Karpas-422 (cell line): ENCODE measurements at places on chromosomes 16 and 17. TPM values are rescaled to one million over a fixed set of nuclear protein-coding genes. Genes with fewer than 3 reads are reported as not detected.
A peak's percentile ranks its signal among the peaks of the same experiment; 100 is the strongest.

SPEM3 gene
- total RNA-seq: not detected in 2 replicates

C16orf46 gene
- total RNA-seq: 0.22 TPM in 1 of 2 replicates, not detected in the other

DHRS7C gene
- not detected in 2 replicates for total RNA-seq

NOL3 gene
- 0.15 and 1.8 TPM in 2 replicates for total RNA-seq

ZSCAN10 gene
- total RNA-seq: not detected in 2 replicates

GRCh38 chr16:9953908-9954570 lies 228.2 kb downstream of the GRIN2A start:
- H3K27ac ChIP-seq: no peak overlapping the region
- no peaks in the 10 kb centered on the region for H3K4me1 ChIP-seq
- H3K27me3 ChIP-seq: no peaks in the 10 kb centered on the region

GRCh38 chr17:29368926-29369325 lies 21.2 kb upstream of the TAOK1 start:
- H3K4me3 ChIP-seq: no peak overlapping the region
- no peak overlapping the region for H3K27ac ChIP-seq
- H3K4me1 ChIP-seq: peaks cover 12% of the 10 kb centered on the region
- H3K27me3 ChIP-seq: no peaks in the 10 kb centered on the region
- no peaks in the 10 kb centered on the region for H3K36me3 ChIP-seq

GRCh38 chr16:49472598-49472997 lies 99.0 kb downstream of the C16orf78 start:
- no peaks in the 10 kb centered on the region for H3K36me3 ChIP-seq
- no peaks in the 10 kb centered on the region for H3K27me3 ChIP-seq
- peak overlapping the region; percentile 20; the same call in 1 of the 2 replicates for H3K27ac ChIP-seq
- H3K4me1 ChIP-seq: peaks cover 79% of the 10 kb centered on the region

DNA sequence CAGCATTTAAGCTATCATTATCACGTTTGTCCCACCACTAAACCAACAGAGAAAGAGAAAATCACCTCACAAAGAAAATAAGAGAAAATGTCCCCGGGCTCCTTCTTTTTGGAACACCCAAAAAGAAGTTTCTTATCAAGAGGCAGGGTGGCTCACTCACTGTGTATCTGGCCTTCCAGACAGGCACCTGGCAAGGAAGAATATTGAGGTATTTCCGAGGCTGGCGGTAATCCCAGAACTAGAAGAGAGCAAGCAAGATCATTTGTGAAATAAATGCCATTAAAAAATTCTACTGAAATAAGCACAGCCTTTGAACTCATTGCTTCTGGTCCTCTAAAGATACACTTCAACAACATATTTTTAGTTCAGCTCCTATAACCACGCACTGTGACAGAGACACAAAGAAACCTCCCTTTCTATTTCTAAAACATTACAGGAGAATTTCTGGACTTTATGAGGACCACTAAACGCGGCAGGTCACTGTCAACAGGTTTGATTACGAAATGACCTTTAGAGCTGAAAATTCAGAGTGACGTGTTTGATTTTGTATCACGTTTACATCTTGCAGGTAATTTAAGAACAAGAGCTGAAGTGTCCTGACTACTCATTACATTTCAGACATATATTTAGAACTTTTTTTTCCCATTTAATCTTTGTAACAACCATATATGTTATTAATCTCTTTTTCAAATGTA lies 61.0 kb downstream of the WDR59 start:
- no peaks in the 10 kb centered on the region for H3K36me3 ChIP-seq
- no peak overlapping the region for H3K27ac ChIP-seq
- no peak overlapping the region for H3K4me3 ChIP-seq
- H3K4me1 ChIP-seq: no peaks in the 10 kb centered on the region

- DNase-seq: no peak
- no peak overlapping the region for H3K27ac ChIP-seq
- no peaks in the 10 kb centered on the region for H3K36me3 ChIP-seq
- H3K4me1 ChIP-seq: peaks cover 1% of the 10 kb centered on the region
Measured at GRCh38 chr17:80095038-80095843, 6.1 kb upstream of the GAA start.

DNA sequence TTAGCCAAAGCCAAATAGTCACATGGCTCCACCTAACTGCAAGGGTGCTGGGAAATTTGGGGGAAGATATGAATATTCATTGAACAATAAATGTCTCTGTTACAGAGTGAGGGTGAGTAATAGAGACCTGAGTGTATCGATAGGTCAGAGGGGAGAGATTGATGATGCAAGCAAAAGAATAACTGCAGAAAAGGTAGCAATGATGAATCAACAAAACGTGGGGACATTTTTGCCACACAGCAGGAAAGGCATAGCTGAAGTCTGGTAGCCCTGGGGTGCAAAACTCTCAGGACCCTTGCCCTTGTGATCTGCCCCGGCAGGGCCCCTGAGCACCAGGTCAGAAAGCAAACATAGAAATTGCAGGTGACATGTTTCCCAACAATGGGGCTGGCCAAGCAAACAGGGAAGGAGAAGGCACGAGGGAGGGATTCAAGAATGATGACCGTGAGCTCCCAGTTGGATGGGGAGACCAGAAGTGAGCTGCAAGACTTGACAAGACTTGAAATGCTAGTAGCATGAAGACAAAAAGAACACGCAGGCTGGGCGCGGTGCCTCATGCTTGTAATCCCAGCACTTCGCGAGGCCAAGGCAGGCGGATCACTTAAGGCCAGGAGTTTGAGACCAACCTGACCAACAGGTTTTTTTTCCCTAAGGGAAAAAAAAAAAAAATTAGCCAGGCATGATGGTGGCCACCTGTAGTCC lies 12.7 kb upstream of the HERPUD1 start:
- H3K4me3 ChIP-seq: no peak overlapping the region
- peaks cover 20% of the 10 kb centered on the region for H3K4me1 ChIP-seq
- no peaks in the 10 kb centered on the region for H3K27me3 ChIP-seq
- no peak overlapping the region for H3K27ac ChIP-seq
- H3K36me3 ChIP-seq: no peaks in the 10 kb centered on the region

DNA sequence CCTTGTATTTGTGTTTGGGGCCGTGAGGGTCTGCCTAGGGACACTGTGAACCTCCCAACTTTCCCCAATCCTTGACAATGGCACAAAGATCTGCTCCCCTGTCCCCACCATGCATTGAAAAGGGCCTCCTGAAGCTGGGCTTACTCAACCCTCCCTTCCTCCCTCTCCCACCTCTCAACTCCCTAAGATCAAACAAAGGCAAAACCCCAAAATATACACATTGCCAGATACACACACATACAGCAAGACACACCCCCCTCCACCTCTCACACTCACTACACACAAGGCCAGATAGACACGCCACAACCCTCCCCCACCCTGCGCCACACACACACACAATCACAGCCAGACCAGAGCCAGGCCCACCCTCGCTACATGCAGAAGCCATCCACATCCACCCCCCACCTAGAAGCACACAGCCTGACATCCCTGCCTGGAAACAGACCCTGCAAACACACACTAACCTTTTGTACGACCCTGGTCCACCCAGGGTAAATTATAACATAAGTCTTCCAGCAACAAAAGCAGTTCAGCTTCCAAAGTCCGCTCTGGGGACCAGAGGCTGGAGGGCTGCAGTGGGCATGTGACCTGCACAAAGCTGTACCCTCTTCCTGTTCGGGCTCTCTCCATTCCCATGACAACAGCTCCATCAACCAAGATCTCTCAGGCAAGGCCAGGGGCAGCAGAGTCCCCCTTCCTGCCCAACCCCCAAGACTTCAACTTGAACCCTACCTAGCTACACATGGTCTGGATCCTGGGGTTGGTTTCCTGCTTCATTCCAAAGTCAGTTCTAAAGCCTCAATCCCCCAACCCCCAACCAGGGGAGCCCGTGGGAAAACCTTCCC lies 1.9 kb downstream of the PCGF2 start:
- H3K4me3 ChIP-seq: peak overlapping the region; percentile 74
- no peaks in the 10 kb centered on the region for H3K36me3 ChIP-seq

- DNase-seq: no peak
- H3K27me3 ChIP-seq: no peaks in the 10 kb centered on the region
- no peaks in the 10 kb centered on the region for H3K4me1 ChIP-seq
- H3K4me3 ChIP-seq: no peak overlapping the region
Measured at GRCh38 chr16:85781695-85782370, 17.5 kb downstream of the EMC8 start.

DNA sequence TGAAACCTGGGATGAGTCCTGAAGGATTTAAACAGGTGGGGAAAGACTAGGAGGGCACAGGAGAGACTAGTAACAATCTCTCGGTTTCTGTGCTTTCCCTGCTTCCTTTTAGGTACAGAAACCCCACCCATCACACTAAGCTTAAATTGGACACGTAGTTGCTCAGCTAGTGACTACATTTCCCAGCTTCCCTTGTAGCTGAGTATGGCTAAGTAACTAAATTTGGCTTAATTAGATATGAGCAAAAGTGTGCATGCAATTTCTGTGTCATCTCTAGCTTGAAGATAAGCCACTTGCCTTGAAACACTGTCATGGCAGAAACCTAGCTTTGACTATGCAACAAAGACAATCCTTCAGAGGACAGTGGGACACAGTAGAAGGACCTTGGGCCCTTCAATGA lies 36.5 kb downstream of the CACNG1 start:
- peaks cover 5% of the 10 kb centered on the region; the same call in 1 of the 2 replicates for H3K36me3 ChIP-seq
- no peak overlapping the region for H3K4me3 ChIP-seq
- no peaks in the 10 kb centered on the region for H3K27me3 ChIP-seq
- no peak overlapping the region for H3K27ac ChIP-seq
- peaks cover 8% of the 10 kb centered on the region for H3K4me1 ChIP-seq
- DNase-seq: no peak

DNA sequence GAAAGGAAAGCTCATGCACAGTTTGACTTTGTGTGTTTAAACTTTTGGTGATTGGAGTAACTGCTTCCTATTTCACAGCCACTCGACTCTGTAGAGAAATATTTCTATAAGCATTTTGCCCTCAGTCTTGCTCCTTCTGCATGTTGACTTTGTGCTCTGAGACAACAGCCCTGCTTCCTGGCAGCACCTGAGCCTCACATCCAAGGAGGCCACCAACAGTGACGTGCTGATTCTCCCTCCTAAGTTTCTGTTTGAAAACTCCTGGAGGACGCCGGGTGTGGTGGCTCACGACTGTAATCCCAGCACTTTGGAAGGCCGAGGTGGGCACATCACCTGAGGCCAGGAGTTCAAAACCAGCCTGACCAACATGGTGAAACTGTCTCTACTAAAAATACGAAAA lies 23.9 kb upstream of the WSB1 start:
- H3K4me3 ChIP-seq: no peak overlapping the region
- no peaks in the 10 kb centered on the region for H3K27me3 ChIP-seq
- no peak for DNase-seq
- H3K36me3 ChIP-seq: no peaks in the 10 kb centered on the region
- no peak overlapping the region for H3K27ac ChIP-seq

DNA sequence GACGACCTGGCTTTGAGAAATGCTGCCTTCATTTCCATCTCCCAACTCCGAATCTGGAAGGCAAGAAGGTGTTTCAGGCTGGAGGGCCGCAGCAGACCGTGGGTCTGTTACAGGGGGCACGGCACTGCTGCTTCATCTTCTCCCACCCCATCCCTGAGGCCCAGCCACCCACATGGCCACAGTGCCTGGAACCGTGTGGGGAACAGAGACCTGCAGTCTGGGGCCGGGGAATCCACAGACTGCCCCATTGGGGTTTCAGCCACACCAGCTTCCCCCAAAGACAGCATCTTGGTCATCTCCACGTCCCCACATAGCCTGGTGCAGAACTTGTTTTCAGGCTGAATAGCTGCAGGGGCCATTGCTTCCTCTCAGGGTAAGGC lies 74.2 kb downstream of the MRC2 start:
- H3K27me3 ChIP-seq: no peaks in the 10 kb centered on the region
- peaks cover 36% of the 10 kb centered on the region for H3K4me1 ChIP-seq
- no peak for DNase-seq
- no peaks in the 10 kb centered on the region for H3K36me3 ChIP-seq
- no peak overlapping the region for H3K27ac ChIP-seq

DNA sequence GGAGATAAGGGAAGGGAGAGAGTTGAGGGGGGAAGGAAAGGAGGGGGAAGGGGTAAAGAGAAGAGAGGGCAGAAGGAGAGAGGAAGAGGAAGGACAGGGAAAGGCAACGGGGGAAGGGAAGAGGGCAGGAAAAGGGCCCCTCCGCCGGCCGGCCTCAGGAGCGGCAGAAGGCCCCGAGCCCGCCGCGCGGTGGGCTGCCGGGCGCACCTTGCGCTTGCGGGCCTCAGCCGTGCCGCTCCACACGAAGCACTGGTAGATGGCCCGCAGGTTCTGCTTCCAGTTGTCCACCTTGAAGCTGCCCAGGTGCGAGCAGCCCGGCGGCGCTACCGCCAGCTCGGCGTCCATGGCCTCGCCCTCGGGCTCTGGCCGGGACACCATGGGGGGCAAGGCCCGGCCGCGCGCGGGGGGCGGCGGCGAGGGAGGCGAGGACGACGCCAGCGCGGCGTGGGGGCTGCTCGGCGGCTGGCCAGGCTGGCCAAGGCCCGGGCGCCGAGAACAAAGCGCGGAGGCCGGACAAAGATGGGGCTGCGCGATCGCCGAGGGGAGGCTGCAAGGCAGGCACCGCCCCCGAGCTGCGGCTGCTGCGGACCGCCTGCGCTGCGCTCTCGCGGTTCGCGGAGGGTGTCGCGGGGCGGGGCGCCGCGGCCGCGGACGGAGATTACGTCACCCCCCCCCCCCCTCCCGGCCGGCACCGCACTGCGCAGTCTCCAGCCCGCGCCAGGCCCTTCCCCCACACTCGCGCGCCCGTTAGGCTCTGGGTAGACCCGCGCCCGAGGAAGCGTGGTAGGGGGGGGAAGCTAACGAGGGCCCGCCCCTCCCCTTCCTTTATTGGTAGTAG lies at the start of gene USP22:
Gene USP22, minus strand, starts transcription at position 554 of the 838 bp plus-strand sequence. Its CDS starts 176 bp downstream, at position 378.
- peaks cover 48% of the 10 kb centered on the region for H3K4me1 ChIP-seq
- peak within 1 kb of the TSS; percentile 93 for H3K27ac ChIP-seq
- peaks cover 7% of the 10 kb centered on the region; the same call in 1 of the 2 replicates for H3K36me3 ChIP-seq

- no peak overlapping the region for H3K27ac ChIP-seq
- peaks cover 40% of the 10 kb centered on the region for H3K4me1 ChIP-seq
- H3K4me3 ChIP-seq: no peak overlapping the region
- no peaks in the 10 kb centered on the region for H3K36me3 ChIP-seq
Measured at GRCh38 chr17:1190751-1191331, 11.1 kb upstream of the ABR start.

- H3K27ac ChIP-seq: no peak overlapping the region
- no peak for DNase-seq
- no peak overlapping the region for H3K4me3 ChIP-seq
- H3K36me3 ChIP-seq: no peaks in the 10 kb centered on the region
- 0 out of 2 replicates have a peak, but pooled peaks cover 2% of the 10 kb centered on the region for H3K27me3 ChIP-seq
Measured at GRCh38 chr17:65741710-65742109, 180.3 kb upstream of the AXIN2 start.
